Motor neuron (in vitro differentiated cells): ENCODE measurements at places on chromosomes 5 and 9.
A peak's percentile ranks its signal among the peaks of the same experiment; 100 is the strongest.

GRCh38 chr9:4553951-4554381, 63.7 kb downstream of the SLC1A1 start:
- no peak for ATAC-seq

DNA sequence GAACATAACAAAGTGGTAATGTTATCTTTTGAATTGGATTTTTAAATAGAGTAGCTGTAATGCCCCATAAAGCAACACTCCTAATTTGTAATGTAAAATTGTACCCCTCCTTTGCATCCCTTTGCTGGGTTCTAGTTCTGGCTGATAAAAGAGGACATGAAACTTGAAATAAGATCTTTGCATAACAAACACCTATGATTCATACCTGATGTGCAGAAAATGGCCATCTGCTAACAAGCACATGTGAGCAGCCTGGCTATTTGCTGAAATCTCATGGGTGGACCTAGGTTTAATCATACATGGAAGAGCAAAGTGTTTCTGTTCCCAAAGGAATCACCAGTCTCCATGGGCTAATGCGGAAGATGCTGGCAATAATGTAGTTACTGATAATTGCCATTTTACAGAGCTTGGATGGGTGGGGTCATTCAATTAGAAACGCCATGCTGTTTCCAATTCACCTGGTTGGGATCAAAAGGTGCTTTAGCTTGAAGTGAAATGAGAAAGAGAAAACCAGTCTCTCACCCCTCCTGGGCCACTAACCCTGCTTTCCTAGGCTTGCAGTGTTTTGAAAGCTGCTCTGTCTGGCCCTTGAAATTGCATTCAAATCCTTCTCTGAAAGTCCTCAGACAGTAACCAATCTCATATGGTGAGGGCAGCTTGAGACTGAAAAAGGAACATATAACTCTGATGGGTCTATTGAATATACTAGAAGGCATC, 585.1 kb downstream of the TLE4 start:
- no peak for ATAC-seq

- no peak for ATAC-seq
Measured at GRCh38 chr5:39186289-39186688, 33.1 kb downstream of the FYB1 start.

DNA sequence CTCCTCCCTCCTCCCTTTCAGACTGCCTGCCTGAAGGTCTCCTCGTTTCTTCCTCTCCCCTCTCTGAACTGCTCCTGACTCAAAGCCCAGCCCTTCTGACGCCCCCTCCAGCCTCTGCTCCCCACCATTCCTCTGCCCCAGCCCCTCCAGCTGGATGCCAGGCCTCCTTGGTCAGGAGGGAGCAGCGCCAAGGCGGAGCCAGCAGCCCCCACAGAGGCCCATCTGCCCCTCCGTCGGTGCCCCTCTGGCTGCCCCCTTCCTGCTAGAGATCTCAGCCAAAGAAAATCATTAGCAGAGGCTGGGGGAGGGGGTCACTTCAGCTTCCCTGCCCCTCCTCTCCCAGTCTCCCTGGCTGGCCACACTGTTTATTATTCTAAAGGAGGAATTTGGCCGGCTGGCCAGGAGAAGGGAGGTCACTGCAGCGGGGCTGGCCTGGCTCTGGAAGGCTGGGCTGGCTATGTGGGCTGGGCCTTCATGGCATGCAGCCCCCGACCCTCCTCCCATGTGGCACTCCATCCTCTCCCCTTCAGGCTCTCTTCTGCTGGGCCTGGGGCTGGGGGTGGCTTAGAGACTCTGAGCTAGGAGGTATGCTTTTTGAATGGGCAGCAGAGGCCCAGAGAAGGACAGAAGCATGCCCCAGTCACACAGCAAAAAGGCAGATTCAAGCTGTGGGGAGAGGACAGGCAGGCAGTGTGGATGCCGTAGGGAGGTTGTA, 16.9 kb downstream of the PDGFRB start:
- peak; percentile 80 for ATAC-seq

GRCh38 chr5:152170350-152170749, 234.7 kb downstream of the NMUR2 start:
- ATAC-seq = no peak

- ATAC-seq = no peak
Measured at GRCh38 chr5:73962801-73963425, 336.9 kb downstream of the ARHGEF28 start.

DNA sequence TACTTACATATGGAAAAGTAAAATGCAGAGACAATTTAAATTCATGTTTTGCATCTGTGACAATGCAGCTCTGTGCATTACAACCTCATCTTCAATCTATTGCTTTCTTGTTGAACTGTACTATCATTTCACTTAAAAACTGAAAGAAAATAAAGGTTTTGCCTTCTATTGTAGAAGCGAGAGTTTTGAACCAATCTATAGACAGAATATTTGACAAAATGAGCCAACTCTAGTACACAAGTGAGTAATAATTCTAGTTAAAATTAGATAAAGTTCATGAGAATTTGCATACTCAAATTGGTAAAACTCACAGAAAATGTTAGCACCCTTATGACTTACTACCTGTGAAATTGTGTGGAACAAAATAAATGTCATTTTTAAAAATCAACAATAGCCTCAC, 123.7 kb downstream of the EDIL3 start:
- ATAC-seq = no peak

DNA sequence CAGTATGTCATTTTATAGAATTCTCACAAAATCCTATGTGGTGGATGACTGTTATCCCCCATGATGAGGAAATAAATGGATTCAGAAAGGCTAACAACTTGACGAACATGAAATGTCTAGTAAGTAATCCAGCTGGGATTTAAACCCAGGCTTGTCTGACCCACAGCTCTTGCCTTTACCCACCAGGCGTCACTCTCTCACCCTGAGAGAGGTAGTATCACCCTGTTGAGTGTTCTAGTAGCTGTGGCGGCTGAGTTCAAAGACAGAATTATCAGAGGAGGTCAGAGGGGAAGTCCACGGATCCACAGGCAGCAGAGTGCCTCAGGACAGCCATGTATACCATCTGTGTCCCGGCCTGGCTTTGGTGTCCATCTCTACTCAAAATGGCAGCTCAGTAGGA, 113.8 kb downstream of the ZNF462 start:
- no peak for ATAC-seq

DNA sequence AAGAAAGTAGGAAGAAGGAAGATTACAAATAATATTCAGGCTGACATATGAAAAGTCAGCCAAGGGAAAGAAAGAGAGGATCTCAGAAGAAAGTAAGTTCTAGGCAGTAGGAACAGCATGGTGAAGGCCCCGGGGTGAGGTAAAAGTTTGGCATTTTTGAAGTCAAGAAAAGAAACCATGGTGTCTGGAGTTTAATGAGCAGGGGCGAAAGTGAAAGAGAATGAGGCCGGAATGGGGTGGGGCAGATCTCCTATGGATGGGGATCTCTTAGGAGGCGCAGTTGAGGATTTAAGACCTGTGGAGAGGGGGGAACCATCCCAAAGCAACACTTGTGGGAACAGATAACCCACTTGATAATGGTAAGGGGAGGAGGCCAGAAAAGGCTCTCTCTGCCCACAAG, 42.3 kb upstream of the SMAD5 start:
- no peak for ATAC-seq

DNA sequence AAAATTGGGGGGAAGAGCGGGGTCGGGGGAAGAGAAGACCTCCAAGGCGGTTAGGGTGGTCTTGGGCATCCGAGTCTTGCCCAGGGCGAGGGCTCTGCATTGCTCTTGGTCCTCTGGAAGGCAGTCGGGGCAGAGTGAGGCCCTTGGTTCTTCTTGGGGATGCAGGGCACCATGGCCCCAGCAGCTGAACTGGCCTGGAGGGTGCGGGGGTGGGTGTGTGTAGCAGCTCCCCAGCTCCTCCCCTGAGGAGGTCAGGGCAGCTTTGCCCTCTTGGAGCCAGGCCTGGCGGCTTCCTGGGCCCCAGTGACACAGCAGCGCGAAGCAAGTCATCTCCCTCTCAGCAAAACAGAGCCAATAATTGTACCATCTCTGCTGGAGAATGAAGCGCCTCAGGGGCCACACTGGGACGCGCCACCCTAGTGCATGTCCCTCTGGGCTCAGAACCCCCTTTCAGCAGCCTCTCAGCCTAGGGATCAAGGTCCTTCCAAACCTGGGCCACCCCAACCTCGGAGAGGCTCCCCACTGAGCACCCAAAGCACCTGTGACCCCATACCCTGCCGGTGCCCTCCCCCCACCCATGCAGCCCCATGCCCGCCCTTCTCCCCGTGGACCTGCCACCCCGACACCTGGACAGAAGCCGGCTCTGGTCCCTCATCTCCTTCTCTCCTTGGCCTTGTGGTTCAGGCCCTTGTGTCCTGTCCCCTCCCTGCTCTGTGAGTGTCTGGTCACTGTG, 10.4 kb upstream of the RXRA start:
- ATAC-seq = no peak

- peak; percentile 39 for ATAC-seq
Measured at GRCh38 chr9:98241357-98242300, 13.8 kb downstream of the TBC1D2 start.

DNA sequence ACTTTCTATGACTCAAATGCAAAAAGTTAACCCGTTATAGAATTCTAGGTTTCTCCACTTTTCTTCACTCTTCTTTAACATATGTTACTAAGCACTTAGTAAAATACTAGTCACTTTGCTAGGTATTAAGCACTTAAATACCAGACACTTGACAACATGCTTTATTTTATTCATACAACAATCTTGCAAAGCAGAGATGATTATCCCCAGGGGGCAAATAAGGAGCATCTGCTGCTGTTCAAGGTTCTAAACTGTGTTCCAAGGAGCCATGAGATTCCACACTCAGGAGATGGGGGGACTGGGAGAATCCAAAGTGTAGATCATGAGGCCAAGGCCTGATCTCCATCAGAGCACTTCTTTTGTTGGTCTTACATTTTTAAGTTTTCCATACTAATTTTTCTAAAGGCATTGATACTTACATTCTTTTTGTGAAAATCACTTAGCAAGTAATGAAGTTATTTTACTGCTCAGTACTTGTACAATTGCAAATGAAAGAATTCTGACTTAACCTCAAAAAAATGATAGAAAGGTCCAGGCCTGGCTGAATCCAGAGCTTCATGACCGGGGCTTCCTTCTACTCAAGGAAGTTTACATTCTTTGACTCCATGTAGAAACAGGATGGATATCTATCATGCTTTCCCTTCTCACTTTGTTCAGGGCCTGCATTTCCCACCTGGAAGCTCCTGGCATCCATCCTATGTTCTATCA, 504.4 kb upstream of the WWC1 start:
- no peak for ATAC-seq

DNA sequence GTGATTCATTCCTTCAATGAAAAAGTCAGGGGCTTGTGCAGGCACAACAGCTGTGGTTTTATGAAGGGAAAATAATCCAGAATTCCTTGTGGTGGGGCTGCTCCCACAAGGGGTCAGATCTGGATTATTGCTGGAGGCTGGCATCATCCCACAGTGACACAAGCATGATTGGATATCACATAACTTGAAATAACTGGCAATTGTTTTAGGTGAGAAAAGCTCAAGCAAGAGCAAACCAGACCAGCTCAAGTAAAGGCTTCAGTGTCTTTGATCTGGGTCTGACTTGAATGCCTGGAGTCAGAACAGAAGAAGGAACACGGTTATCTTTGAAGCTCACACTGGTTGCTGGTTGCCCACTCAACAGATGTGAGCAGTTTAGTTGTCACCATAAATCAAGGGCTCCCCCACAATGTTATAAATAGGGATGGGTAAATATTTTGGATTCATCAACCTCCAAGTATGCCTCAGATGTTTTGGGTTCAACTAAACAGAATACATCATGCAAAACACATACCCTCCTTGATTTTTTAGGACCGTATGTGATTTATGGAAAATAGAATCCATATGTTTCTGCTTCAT, 3.1 kb upstream of the ZNF474 start:
- ATAC-seq = no peak

GRCh38 chr9:135531096-135531495, 9.9 kb downstream of the LCN1 start:
- no peak for ATAC-seq

GRCh38 chr9:72365525-72366256, 683 bp upstream of the ZFAND5 start:
- peak; percentile 48 for ATAC-seq

- ATAC-seq = no peak
Measured at GRCh38 chr5:37859805-37860204, 20.0 kb upstream of the GDNF start.

GRCh38 chr9:84300271-84300670, 40.3 kb downstream of the SLC28A3 start:
- ATAC-seq = no peak

DNA sequence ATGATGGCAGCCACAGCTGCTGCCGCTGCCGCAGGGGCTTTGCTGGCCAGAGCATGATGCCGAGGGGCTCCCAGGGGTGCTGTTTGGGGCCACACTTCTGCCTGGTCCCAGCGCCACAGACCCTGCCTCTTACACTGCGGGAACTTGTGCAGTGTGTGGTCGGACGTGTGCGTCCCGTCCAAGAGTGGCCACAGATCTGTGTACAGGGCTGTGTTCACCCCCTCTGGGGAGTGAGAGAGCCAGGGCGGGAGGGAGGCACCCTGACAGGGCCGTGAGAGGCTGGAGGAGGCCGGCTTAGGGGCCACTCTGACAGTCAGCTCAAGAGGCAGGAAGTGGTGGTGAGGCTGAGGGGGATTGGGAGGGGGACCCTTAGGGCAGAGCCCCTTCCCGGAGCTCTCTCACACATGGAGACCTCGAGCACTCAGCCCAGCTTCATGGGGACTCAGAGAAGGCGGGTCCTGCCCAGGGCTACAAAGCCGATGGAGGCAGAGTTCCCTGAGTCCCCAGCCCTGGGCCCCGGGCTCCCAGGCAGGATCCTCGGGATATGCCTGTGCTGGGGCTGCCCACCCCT, 13.1 kb upstream of the CARD19 start:
- ATAC-seq = no peak

DNA sequence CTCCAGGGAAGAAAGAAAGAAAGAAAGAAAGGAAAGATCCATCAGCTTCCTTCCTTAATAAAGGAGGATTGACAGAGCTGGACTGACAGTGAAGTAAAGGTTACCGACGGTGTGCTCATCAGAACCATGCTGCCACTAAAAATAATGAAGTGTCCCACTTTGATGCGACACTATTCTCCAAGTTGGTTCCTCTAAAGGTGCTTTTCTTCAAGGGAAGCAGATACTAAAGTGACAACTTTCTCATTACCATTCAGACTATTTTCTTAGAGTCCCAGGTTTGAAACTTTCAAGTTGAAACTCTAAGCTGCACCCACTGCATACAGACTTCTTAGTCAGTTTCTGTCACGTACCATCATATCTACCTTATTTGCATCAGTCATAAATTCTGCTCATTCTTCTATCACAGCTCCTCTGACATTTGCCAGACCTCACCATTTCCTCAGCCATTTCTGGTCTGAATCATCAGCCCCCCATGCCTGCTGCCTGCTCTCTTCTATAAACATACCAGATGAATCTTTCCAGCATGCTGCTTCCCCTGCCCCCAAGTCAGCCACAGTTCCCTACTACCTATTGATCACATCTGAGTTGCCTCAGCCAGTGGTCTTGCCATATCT, 177.6 kb downstream of the DEPDC1B start:
- no peak for ATAC-seq

- peak; percentile 72 for ATAC-seq
Measured at GRCh38 chr5:160044391-160044804, 35.5 kb downstream of the TTC1 start.

- no peak for ATAC-seq
Measured at GRCh38 chr9:92770360-92770995, 5.8 kb upstream of the BICD2 start.

GRCh38 chr9:91740701-91741100, 209.3 kb downstream of the ROR2 start:
- ATAC-seq = no peak

- no peak for ATAC-seq
Measured at GRCh38 chr9:111807197-111807596, 12.5 kb upstream of the SHOC1 start.
